ENCODE measurements at places on chromosomes 3 and 15.

GRCh38 chr3:31346542-31346979 is 186.2 kb upstream of the STT3B start:
- no peak for DNase-seq

DNA sequence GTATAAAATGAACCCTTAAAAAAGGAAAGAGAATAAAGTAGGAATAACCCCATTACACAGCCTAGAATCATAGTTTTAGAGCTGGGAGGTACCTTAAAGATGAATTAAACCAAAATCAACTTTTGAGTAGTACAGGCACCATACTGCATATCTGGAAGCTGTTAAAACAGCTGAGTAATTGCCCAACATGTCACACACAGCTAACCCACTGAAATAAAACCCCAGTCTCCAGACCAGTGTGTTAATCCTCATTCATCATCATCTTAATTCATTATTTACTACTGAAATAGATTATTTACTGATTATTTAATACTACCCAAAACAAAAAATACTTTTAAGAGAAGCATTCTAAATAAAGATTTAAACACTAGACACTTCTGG is 52.8 kb downstream of the GPR160 start:
- no peak for DNase-seq

- no peak for DNase-seq
Observed at GRCh38 chr3:168036619-168037018, 59.1 kb downstream of the GOLIM4 start.

DNA sequence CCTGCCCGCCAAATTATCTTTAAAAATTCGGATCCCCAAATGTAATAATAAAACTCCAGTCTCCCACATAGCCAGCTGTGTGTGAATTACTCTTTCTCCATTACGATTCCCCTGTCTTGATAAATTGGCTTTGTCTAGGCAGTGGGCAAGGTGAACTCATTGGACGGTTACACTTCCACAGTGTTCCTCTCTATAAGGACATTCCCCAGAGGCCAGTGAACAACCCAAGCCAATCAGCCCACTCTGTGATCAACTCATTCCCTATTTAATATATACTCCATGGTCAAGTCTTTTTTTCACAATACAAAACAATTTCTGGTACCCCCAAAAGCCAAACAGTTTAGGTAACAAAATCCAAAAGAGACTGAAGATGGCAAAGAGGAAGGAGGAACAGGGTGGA is 90.5 kb upstream of the DAZL start:
- no peak for DNase-seq

- DNase-seq: peak; percentile 78
Observed at GRCh38 chr15:52261498-52262242, 33.9 kb downstream of the MYO5C start.

DNA sequence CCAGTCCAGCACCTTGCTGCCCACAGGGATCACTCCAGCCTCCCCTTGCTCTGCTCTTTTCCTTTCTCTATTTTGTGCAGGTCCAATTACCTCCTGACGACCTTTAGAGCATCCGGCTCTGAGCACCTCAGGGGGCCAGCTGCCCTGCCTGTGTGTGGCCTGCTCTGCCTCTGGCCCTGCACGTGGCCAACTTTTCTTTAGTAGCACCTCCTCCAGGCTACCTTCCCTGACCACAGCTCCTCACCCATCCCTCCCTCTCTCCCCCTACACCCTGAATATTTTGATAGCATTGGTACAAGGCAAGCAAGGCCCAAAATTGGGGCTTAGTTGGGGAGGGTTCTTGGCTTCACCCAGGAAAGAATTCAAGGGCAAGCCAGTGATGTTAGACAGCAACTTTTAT is 66.9 kb upstream of the PRR20G start:
- no peak for DNase-seq

GRCh38 chr15:78440375-78441373 is 2.7 kb downstream of the IREB2 start:
- DNase-seq: no peak

GRCh38 chr3:45453839-45454238 is 65.5 kb downstream of the LARS2 start:
- no peak for DNase-seq

DNA sequence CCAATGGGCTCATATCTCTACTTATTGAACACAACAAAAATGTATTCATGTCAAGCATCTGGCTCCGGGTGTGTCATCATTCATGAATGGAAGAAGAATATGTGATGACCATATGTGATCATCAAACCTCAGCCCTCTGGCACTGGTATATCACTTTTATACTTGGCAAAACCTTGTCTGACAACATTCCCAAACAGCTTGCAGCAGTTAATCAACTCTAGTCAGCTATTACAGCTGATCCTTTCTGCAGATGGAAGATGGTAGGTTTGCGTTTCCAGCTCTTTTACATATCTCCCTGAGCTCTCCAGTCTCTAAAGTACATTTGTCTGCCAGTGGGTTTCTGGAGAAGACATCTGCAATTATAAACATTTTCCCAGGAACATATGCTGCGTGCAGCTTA is 6.6 kb downstream of the PLSCR5 start:
- no peak for DNase-seq

DNA sequence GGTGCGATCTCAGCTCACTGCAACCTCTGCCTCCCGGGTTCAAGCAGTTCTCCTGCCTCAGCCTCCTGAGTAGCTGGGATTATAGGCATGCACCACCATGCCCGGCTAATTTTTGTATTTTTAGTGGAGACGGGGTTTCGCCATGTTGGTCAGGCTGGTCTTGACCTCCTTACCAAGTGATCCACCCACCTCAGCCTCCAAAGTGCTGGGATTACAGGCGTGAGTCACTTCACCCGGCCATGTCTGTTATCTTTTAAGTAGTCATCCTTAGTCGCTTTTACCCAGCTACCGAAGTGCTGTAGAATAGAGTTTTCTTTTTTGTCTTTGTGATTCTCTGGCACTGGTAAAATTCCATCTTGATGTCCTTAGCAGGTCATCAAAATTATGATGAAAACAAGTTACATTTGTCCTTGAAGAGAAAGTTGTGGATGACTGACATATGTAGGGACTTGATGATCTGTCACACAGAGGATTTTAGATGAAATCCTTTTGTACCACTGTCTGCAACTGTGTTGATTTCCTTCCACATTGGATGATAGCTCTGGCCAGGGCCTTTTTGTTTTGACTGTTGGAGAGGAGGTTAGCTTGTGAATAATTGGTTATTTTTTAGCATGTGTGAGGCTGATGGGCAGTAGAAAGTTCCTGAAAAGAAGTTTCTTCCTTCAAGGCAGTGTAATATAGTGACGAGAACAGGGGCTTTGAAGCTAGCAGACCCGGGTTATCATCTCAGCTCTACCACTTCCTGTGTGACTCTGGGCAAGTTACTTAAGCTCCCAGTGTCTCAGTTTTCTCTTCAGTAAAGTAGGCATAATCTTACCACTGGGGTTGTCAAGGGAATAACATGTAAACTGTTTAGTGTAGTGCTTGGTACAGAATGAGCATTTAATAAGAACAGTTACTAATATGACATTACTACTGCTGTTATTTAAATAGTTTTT is 18.8 kb downstream of the ATG7 start:
- no peak for DNase-seq

DNA sequence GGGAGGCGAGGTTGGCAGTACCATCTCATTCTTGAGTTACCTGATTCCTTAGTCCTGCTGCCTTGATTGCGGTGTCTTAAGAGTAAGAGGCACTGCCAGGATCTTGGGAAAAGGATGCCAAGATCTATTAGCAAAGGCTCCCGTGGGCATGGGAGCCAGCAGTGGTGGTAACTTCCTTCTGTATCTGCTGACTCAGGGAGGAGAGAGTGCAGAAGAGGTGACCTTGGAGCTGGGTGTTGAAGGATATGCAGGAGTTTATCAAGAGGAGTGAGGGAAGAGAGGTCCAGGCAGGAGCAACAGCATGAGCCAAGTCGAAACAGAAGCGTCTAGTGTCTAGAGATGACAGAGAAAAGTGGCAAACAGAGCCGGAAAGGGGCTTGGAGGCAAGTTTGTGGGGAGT is 4.5 kb downstream of the MESP2 start:
- no peak for DNase-seq

- DNase-seq: no peak
Observed at GRCh38 chr3:23439080-23439479, 236.0 kb downstream of the UBE2E2 start.

- no peak for DNase-seq
Observed at GRCh38 chr3:39532777-39533176, 65.3 kb downstream of the MOBP start.

Measured in activated CD4-positive, alpha-beta T cell treated with anti-CD3 and anti-CD28 coated beads, Interleukin-2, amount 50 U/mL, for 48 hours (primary cell).